ENCODE measurements at places on chromosomes 13 and 19.

DNA sequence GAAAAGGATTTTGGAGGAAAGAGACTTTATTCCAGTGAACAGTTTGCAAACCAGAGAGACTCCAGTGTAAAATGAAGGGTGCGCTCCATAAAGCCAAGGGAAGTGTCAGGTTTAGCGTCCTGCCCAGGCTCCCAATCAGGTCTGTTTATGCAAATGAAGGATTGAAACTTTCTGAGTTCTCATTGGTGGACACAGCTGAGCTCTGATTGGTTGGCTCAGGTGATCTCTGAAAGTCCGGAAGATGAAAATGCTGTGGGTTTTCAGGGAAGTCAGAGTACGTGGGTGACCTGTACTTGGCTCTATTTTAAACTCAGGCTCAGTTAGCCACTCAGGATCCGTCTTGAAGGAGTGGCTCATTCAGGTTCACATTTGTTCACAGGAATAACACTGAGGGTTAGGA lies 28.7 kb upstream of the CD33 start:
- DNase-seq, result no peak

DNA sequence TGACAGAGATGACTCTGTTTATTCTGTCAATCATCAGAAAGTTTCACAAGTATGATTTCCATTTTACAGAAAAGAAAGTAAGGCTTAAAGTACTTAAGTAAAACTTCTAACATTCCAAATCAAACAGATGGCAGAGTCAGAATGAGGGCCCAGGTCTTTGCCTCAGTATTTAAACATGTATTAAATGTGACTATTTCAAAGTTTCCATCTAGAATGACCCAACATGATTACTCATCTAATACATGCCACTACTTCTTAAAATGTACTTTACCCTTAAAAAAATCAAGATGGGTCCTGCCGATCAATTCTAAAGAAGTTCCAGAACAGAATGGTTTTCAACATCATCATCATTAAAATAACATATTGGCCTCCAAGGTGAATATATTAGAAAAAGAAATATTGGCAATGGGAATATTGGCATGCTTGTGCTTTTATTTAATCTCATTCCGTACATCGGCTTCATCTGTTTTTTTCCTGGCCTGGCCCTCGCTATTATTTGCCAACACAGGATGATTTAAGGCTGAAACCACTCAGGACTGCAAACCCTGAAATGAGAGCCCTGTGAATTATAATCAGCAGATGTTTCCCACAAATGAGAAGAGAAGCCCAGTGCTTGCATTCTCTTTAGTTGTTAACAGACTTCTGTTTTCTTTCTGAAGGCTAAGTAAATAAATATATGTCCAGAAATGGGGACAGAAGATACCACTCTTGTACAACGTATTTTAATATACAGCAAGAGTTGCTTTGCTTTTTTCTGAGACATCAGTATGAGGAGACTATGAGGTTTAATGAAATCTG lies 340.0 kb downstream of the DNAJC15 start:
- no peak for DNase-seq

GRCh38 chr19:5234412-5234811 lies 106.2 kb downstream of the PTPRS start:
- DNase-seq, result no peak

- DNase-seq, result no peak
These were observed 316.0 kb upstream of the MIR17HG start for GRCh38 chr13:91031508-91031907.

GRCh38 chr13:36888645-36889044 lies 31.4 kb downstream of the SMAD9 start:
- no peak for DNase-seq

DNA sequence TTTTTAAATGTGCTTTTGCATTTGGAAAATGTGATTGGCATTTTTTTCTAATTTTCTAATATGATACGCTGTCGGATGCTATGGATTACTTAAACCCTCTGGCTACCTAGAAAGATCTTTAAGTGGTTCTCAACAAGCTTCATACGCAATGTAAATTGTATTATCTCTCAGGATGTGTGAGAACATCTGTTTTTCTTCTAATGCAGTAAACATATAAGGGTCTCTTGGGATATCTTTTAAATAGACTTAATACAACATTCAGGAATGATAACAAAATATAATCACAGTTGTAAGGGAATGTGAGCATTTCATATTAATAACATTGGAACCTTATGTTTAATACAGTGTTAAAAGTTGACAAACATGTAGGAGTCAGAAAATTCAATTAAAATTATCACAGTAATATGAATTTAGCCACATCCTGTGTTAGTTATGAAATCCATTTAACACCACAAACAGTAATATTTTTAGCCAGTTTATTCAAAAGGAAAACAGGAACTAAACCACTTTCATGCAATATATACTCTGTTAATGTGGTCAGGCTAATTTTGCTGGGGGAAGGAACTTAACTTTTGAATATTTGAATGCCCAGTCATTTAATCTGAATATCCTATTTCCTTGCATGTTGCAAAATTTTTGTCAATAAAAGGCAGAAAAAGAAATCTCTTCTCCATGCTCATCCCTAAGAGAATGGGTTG lies 15.0 kb upstream of the ALOX5AP start:
- no peak for DNase-seq

DNA sequence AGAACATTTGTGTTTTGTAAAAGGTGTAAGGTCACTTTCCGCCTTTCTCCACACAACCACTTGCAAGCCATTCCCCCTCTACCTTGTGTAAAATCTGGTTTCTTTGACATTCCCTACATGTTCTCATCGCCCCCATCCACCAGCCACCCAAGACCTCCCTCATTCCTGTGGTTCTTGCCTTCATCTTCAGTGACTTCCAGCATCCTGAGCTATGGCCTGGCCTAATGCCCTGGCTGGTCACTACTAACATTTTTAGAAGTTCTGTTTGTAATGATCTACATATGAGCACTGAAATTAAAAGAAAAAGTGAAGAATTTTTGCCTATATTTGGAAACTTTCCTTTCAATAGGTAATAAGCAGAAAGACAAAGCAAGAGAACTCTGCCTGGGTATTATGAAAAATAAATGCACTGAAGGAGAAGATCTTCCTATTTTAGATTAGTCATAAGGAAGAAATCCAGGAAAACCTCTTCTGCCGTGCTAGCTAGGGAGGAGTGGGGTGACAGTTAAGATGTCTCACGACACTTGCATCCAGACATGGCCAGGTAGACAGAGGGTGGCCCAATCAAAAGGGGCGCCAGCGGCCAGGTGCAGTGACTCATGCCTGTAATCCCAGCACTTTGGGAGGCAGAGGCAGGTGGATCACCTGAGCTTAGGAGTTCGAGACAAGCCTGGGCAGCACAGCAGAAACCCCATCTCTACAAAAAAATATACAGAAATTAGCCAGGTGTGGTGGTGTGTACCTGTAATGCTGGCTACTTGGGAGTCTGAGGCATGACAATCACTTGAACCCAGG lies 28.1 kb upstream of the MPHOSPH8 start:
- DNase-seq, result peak; percentile 55

DNA sequence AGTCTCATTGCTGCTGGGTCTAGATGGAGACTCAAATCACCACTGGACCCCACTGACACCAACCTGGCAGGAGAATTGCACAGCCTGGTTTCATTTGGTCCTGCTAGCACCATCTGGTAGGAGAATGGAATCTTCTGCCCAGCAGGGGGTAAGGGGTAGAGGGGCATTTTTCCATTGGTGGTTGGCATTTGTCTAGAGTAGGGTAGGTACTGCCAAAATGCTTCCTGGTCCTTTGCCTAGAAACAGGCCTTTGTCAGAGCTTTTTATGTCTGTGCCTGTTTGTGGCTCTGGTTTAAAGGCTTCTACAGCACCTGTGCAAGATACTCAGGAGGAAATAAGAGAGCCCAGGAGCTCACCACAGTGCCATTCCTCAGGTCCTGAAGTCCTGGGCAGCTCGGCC lies 121.3 kb downstream of the KCTD12 start:
- DNase-seq, result no peak

DNA sequence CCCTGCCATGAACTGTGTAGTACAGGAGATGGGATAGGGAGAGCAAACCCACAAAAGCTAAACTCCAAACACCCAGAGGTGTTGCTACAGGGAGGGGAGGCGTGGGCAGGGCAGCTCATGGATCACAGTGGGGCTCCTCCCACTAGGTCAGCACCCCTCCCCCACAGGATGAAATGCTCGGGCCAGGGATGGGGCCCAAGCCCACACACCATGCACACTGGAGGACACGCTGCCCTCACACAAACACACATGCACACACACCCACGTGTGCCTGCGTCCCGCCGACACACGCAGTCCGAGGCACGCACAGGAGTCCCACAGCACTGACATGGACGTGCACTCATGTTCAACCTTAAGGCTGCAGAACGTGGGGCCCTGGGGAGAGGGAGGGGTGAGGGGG lies 6.0 kb upstream of the CCNP start:
- DNase-seq, result no peak

DNA sequence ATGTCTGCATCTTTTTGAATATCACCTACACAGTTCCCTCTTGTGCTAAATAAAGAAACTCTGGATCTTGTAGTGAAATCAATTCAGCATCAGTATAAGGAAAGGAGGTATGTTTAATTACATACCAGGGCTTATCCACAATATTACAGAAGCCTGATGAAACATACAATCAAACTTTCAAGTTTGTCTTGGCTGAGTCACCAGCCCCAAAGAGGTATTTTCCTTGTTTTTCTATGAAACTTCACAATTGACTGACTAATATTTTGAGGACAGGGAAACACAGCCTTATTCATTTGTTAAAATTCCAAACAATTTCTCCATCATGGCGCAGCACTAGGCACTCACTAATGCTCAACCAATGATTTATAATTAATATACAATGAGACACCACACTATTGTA lies 952.4 kb downstream of the PCDH17 start:
- DNase-seq, result no peak

- no peak for DNase-seq
These were observed 72.5 kb downstream of the RAP2A start for GRCh38 chr13:97506511-97506910.

- no peak for DNase-seq
These were observed 22.6 kb downstream of the ELF1 start for GRCh38 chr13:40996426-40997092.

GRCh38 chr13:32588736-32589135 lies 2.5 kb downstream of the PDS5B start:
- DNase-seq, result no peak

DNA sequence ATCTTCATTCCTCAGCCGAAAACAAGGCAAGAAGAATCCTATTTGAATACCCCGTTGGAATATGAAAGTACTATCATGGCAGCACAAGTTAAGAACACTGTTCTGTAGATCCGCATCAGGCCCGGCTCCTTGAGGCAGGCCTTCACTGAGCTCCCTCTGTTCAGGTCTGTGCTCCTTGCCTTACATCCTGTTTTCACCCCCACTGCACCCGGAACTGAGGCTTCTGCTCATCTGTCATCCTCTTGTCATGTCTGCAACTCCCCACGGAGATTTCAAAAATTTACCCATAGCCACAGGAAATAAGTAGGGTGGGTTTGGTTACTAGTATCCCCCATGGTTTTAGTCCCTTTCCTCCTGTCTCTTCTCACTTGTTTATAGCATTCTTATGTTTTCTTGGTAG lies 861.9 kb downstream of the GPC5 start:
- no peak for DNase-seq

DNA sequence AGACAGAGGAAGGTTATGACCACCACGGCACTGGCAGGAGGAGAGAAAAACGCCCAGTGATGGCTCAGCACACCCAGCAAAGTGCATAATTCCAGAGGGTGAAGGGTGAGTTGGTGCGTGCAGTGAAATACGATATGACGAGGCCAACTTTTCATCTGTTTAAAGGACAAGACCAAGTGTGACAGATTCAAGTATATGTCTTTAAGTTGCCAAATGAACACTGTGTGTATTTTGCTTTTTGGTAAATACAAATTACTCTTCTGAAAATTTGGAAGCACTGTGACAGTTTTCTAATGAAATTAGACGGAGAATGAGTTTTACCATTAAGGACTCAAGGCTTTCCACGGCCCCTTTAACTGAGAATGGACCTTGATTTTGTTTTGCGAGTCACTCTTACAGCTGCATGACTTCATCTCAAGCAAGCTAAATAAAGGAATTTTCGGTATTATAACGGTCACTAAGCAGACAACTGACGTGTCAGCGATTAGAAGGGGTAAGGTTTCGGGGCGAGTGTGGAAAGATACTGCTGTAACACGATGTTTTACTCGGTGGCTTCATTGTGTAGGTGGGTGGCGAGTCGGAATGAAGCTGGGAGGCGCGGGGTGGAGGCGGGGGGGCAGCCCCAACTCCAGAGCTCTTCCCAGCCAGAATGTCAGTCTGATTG lies 22.8 kb downstream of the COL4A2 start:
- no peak for DNase-seq

- DNase-seq, result no peak
These were observed 6.0 kb upstream of the CTU1 start for GRCh38 chr19:51114087-51114729.

GRCh38 chr19:934865-935479 lies 9.1 kb downstream of the ARID3A start:
- DNase-seq, result no peak

- DNase-seq, result no peak
These were observed 8.2 kb downstream of the PHF11 start for GRCh38 chr13:49503951-49504350.

DNA sequence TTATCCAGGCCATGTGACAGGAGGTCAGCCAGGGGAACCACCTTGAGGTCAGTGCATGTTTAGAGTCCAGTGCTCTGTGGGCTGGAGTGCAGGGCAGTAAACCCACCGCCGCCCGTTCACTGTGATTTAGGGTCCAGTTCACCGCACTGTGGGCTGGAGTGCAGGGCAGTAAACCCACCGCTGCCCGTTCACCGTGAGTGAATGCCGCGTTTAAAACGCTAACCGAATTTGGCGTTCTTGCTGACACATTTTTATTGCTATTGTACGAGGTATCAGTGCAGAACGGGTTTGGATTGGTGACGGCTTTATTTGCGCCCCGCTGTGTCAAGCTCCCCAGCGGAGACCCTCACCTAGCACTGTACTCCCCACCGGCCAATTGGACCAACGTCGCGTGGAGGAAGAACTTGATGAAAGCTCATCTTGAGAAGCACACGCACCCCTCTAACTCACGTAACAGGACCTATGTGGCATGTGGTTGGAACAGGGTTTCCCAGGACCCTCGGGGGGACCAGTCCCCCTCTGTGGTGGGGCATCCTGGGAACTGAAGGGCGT lies 27.9 kb downstream of the C13orf46 start:
- DNase-seq, result no peak

DNA sequence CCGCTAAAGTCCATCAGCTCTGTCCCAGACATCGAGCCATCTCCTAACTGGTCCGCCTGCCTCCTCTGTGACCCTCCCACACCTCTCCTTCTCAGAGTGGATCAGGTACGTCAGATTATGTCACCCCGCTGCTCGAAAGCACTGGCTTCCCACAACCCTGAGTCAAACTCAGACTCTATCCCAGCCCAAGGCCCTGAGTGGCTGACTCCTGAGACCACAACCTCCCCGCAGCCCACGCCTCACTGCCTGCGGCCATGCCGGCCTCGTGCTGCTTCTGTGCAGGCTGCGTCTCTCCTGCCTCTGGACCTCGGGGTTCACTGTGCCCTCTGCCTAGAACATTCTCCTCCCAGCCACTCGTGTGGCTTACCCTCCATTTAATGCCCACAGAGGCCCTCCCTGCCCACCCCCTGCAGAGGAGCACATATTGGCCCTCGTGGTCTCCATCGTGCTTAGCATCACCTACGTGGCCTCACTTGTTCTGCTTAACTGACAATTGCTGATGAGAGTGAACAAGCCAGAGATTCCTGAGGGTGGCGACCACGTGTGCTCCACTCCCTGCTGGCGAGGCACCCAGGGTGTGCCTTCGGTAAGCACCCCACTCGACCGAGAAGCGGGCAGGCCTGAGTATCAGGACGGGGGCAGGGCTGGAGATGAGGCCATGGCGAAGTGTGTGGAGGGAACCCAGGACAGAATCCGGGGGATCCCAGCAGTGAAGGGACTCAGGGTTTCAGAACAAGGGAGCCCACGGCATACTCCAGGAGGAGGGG lies 13.5 kb upstream of the FKRP start:
- DNase-seq, result no peak

- DNase-seq, result no peak
These were observed 18.1 kb downstream of the TSC22D1 start for GRCh38 chr13:44557986-44558385.
